NCI-H1436 treated with DMSO at 0.1 percent for 48 hours (cell line): ENCODE measurements at places on chromosomes 6 and 20.

- DNase-seq: no peak
These were observed 220.2 kb downstream of the ATXN1 start for GRCh38 chr6:16540804-16541752.

- no peak for DNase-seq
These were observed 13.6 kb downstream of the LRRC73 start for GRCh38 chr6:43496370-43497128.

- no peak for DNase-seq
These were observed 258.5 kb upstream of the CDH4 start for GRCh38 chr20:60993433-60994044.

DNA sequence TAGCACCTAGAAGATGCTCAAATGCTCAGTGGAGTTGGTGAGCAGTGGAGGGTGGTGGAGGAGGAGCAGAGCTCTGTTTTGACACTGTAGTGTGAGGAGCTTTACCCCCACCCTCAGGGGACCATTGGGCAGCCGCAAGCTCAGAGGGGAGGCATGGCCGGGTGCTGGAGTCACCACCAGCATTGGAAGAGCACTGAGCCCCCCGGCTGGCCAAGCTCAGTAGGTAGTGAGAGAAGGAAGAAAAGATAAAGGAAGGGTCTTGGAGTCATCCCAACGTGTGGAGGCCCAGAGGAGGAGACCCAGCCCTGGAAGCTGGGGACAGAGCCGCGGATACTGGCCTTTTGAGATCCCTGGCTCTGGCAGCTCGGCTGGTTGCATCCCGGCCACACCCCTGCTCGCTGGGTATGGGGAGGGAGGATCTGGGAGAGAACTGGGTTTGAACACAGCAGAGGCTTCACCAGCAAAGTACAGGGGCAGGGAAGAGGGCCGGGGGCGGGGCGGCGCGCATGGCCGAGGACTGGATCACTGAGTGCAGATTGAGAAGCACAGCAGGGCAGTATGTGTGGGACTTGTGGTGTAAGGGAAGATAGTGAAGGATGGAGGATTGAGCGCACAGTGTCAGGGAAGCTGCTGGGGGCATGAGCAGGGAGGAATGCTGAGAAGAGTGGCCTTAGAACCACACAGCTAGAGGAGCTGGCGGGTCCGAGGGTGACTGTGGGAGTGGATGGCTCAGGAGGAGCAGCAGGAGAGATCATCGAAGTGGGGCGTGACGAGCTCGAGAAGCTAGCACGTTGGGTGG lies 24.4 kb downstream of the SYNDIG1 start:
- no peak for DNase-seq

DNA sequence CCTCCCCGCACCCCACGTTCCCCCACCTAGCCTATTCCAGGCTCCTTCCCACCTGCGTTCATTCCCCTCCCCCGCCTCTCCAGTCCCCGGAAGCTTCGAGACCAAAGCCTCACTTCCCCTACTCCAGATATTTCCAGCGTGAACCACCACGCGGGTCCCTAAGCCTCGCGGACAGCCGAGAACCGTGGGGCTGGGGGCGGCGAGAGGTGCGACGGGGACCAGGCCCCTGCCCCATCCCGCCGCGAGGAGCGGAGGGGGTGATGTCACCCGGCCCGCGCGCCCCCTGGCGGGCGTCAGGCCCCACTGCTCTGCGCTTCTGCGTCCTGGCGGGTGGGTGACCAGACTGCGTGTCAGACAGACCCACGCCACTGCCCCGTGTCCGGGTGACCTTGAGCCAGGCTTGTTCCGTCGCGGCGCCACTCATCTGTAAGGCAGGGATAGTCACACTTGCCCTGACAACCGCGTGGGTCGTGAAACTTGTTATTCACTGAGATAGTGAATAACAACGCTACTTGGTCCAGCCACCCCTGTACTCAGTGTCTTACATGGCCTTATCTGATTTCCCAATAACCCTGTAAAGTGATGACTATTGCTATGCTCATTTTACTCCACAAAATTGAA lies 9.0 kb upstream of the HSP90AB1 start:
- DNase-seq: no peak

GRCh38 chr6:79377047-79377446 lies 142.6 kb upstream of the HMGN3 start:
- DNase-seq: no peak

- DNase-seq: no peak
These were observed 66.0 kb downstream of the BACH2 start for GRCh38 chr6:90230548-90231215.

GRCh38 chr6:141513830-141514229 lies 618.9 kb upstream of the GJE1 start:
- no peak for DNase-seq
